GM23248 (cell line): ENCODE measurements at places on chromosomes 3 and 15. TPM values are rescaled to one million over a fixed set of nuclear protein-coding genes. Genes with fewer than 3 reads are reported as not detected.
A peak's percentile ranks its signal among the peaks of the same experiment; 100 is the strongest.

The ROPN1 gene
- total RNA-seq: not detected in 2 replicates

The GMPPB gene
- 36.2 and 37.8 TPM in 2 replicates for total RNA-seq

The GCNT3 gene
- total RNA-seq: not detected in 2 replicates

- H3K4me3 ChIP-seq: peak overlapping the region; percentile 94
- H3K4me1 ChIP-seq: peaks cover 33% of the 10 kb centered on the region
- peaks cover 40% of the 10 kb centered on the region for H3K36me3 ChIP-seq
- H3K27me3 ChIP-seq: no peaks in the 10 kb centered on the region
- H3K27ac ChIP-seq: peak overlapping the region; percentile 87
These were observed 695 bp downstream of the RPL32 start for GRCh38 chr3:12840591-12841148.

The SAMD7 gene
- total RNA-seq: not detected in 2 replicates

- H3K4me1 ChIP-seq: no peaks in the 10 kb centered on the region
- no peaks in the 10 kb centered on the region for H3K36me3 ChIP-seq
- DNase-seq: peak; percentile 63
- H3K27ac ChIP-seq: no peak overlapping the region
- H3K27me3 ChIP-seq: no peaks in the 10 kb centered on the region
These were observed 3.7 kb upstream of the CPA3 start for GRCh38 chr3:148861277-148861869.

DNA sequence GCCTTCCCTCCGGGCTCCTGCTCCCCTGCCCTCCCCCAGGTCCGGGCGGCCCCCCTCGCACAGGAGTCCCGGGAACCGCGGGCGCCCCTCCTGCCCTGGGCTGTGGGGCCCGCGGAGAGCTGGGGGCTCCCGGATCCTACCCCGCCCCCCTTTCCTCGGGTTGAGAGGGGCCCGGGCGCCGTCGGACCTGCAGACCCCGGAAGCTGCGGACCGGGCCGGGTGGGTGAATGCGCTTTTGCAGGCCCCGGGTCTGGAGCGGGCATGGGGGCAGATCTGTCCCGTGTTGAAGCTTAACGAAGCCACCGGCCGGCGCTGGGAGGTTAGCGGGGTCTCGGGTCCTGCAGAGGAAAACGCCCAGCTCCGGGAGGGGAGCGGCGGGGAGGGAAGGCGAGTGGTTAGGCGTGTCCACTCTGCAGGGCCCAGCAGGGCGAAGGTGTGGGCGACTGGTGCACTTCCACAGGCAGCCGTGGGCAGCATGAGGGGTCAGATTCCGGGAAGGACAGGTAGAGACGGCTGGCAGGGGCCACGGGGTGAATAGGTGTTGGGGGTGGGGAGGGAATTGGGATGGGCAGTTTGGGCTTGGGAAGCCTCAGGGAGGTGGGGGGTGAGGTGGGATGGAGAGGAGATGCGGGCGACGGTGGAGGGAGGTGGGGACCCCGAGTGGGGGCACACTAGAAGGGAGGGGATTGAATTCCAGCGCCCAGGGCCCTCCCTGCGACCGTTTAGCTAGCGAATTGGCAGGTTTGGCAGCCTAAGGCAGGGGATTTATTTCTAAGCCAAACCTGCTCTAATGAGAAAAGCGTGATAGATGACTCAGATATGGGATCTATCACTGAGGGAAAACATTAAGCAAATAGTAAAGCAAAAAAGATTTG lies 635 bp downstream of the CD276 start:
- H3K27me3 ChIP-seq: no peaks in the 10 kb centered on the region
- no peaks in the 10 kb centered on the region for H3K36me3 ChIP-seq
- peak overlapping the region; percentile 90 for H3K27ac ChIP-seq
- peak; percentile 84 for DNase-seq

The DNAH12 gene
- total RNA-seq: 0.54 TPM in 1 of 2 replicates, not detected in the other

DNA sequence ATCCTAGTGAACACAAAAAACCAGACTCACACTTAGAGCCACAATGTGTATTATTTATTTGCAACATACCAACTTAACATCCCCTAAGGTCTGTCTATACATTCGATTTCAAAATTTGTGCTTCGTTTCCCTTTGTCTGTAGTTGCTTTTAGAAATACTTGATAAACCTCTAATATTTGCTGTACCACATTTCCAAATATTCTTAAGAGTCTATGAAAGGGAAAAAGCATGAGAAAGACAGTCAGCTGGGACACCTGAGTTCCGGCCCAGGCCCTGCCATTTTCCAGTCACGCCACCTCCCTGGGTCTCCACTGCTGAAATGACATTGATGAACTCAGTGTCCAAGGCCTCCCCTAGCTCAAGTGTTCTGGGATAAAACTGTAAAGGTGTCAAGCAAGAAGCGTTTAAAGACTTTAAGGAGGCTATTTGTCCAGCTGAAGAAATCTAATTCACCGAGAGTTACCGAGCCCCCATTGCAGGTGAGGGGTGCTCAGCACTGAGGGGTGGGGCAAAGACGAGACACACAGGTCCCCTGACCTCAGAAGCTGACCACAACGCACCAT lies 26.6 kb downstream of the LRRC2 start:
- peak overlapping the region; percentile 29 for H3K4me3 ChIP-seq
- H3K4me1 ChIP-seq: peaks cover 33% of the 10 kb centered on the region
- peaks cover 14% of the 10 kb centered on the region; the same call in 1 of the 2 replicates for H3K36me3 ChIP-seq
- peak overlapping the region; percentile 57 for H3K27ac ChIP-seq
